Hematopoietic multipotent progenitor cell treated with erythropoietin and hydrocortisone succinate and interleukin-3 and kit ligand, for 15 days (in vitro differentiated cells): ENCODE measurements at places on chromosomes 2 and 18.

DNA sequence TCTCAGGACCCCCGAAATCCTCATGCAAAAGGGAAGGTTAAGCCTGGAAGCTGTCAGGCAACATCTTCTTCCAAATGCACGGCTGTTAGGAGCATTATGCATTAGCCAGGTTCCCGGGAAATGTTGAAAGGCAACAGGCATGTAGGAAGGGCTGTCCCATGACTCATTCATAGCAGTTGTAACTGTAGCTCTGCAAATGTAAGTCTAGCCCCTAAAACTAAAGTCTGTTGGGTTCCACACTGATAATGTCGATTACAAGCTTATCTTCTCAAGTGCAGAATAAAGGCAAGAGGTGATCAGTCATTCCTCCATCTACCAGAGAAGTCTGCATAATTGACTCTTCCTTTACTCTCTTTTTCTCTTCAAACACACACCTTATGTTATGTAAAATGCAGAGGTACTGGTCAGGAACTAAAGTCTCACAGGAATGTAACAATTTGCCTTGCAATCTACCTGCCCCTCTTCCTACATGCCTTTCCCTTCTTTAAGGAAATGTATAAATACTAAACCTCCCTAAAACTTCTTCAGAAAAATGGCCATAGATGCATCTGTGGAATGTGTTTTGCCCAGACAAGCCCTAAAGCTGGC is 99.8 kb downstream of the AKAIN1 start:
- no peak for DNase-seq

- peak; percentile 61 for DNase-seq
Observed at GRCh38 chr2:118186110-118186857, 98.0 kb downstream of the INSIG2 start.

GRCh38 chr2:56473524-56473923 is 289.7 kb downstream of the CCDC85A start:
- DNase-seq, result no peak

GRCh38 chr2:95061119-95061512 is 35.6 kb downstream of the MAL start:
- no peak for DNase-seq

DNA sequence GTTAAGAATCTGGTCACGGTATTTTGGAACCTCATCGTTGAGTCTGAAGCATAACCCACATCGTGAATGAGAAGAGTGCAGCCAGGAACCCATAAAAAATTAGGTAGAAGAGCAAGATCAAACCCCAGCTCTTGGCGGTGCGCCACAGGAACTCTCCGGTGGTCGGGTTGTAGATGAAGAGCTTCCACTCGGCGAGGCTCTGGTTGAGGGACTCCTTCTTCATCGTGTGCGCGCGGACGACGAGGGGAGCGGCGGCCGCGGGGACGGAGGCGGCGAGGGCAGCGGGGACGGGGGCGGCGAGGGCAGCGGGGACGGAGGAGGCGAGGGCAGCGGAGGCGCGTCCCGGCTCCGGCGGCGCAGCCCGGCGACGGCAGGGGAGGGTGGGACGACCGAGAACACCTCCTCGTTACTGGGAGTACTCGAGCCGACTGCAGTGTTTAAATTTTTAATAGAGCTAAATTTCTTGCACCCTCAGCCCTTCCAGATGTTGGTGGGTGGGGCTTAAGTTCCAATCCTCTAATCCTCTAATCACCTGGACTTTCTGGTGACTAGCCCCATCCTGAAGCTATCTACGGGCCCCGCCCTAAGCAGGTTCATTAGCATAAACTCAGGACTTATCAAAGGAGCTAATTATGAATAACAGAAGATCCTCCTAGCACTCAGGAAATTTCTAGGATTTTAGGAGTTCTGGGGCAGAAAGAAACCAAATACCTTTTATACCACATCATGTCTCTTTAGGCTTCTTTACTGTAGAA is 20.4 kb upstream of the PAPOLG start:
- no peak for DNase-seq

DNA sequence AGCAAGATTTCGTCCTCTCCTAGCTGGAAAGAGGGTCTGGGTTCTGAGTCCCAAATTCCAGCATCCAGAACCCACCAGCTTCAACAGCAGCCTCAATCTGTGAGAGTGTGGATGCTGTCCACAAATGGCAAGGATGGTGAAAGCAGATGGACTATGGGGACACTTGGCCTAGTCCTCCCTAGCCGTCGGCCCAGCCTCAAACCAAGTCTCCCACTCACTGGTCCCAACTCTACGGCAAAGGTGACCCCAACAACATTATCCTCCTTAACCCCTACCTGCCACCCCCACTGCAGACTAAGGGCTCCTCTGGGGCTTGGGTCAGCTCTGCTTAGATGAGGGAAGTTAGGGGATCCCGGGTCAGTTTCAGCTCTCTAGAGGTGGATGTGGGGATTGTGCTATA is 57.3 kb downstream of the TNS1 start:
- DNase-seq, result no peak

DNA sequence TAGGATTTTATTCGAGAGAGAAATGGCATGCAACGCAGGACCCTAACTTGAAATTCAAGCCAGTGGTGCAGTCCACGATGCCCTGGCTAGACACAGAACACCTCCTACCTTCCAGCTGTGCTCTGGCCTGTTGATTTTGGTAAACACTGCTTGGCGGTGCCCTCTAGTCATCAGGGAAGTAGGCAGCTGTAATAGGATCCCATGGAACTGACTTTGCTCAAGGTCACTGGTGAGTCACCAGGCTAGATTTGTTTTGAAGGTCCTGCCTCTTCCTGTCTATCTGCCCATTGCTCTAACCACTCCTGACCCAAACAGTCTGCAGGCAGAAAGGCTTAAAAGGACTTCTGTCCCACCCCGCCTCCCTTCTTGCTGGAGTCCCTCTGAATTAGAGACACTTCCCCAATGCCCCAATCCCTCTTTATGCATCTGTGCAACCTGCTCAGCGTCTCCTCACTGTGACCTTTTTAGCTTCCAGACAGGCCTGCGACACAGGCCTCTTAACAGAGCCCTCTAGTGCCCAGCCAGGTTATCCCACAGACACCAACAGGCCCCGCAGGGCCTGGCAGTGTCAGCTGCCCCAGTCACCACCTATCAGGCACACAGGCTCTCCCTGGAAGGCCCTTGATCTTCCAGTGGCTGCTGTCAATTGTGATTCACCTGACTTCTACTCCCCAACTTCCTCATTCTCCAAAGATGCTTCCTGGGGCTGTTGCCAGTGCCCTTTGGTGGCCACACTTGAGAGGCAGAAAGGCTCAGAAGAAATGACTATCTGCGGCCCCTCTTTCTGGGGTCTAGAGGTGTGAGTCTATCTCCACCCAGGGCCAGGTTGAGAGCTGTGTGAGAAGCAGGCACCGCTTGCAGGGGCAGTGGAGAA is 5.2 kb downstream of the TMEM127 start:
- DNase-seq, result peak; percentile 23

DNA sequence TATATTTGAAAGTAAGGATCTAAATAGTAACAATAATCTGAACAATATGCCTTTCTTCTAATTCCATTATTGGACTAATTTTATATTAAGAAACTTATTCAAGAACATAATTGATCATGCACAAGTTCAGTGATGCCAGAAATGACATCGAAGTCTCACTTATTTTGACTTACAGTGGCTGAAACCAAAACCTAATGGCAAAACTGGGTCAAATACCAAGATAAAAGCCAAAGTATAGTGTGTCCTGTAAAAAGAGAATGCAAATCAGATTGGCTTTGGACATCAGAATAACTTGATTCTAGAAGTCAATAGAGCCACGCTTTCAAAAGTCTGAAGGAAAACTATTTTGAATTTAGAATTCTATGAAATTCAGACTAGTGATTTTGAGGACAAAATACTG is 137.2 kb downstream of the FTCDNL1 start:
- DNase-seq, result no peak

- no peak for DNase-seq
Observed at GRCh38 chr2:10405448-10405847, 42.7 kb downstream of the ODC1 start.

- no peak for DNase-seq
Observed at GRCh38 chr18:10856132-10856531, 293.2 kb downstream of the PIEZO2 start.

GRCh38 chr2:120141300-120142069 is 81.7 kb downstream of the TMEM185B start:
- DNase-seq, result no peak

GRCh38 chr2:106143495-106144215 is 50.4 kb downstream of the UXS1 start:
- DNase-seq, result no peak

DNA sequence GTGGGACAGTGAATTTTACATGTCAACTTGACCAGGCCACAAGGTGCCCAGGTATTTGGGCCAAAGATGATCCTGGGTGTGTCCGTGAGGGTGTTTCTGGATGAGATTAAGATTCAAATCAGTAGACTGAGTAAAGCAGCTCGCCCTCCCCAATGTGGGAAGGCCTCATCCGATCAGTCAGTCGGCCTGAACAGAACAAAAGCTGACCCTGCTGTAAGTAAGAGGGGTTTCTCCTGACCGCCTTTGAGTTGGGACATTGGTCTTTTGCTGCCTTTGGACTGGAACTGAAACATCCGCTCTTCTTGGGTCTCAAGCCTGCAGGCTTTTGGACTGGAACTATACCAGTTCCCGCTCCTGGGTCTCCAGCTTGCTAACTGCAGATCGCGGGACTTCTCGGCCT is 233.3 kb downstream of the KLHL29 start:
- DNase-seq, result no peak

DNA sequence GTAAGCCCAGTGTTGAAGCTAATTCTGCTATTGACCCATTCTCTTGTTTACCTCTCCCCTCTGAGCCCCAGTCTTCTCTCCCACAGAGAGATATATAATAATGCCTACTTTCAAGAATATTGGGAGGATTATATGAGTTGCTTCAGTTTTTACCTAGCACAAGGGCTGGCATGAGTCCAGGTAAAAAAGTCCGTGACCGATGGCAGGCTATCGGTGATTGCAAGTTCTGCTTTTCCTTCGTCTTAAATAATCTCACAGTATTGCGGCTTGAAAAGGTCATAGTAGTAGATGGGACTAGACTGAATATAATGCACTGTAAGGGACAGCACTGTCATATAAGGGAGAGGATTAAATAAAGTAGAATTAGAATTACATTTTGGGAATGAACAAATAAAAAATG is 77.6 kb downstream of the KIF5C start:
- DNase-seq, result no peak

- DNase-seq, result no peak
Observed at GRCh38 chr2:237322564-237322963, 91.4 kb downstream of the COL6A3 start.

DNA sequence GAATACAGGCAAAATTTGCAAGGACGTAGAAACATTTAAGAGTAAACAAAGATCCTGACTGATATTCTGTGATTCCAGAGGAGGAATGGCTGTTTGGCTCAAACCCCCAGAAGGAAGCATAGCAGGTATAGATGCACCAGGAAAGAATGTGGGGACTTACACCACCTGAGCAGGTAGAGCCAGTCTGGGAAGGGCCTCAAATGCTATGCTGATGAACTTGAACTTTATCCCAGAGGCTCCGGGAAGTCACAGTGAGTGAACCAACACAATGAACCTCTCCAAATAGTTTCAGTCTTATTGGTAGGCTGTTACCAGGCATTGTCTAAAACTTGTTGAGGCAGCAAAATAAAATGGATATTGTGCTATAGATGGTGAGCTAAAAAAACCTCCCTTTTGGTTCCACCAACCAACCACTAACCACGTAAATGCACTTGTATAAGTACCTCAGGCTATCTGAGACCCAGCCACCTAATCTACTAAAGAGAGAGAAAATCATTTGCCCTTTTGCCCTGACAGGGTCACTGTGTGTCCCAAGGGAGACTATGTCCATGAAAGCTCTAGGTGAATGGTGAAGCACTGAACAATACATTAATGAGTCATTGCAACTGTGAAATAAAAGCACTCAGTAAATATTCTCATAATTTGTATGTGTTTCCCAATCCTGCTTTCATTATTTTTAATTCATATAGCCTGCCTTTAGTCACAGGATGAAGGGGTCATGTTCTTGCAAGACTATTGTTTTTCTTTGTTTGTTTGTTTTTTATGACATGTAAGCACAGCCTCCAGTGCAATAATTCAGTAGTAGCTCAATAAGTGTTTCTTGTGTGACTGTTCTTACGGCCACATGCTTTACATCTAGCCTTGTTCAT is 911.6 kb downstream of the EPHA4 start:
- DNase-seq, result no peak

DNA sequence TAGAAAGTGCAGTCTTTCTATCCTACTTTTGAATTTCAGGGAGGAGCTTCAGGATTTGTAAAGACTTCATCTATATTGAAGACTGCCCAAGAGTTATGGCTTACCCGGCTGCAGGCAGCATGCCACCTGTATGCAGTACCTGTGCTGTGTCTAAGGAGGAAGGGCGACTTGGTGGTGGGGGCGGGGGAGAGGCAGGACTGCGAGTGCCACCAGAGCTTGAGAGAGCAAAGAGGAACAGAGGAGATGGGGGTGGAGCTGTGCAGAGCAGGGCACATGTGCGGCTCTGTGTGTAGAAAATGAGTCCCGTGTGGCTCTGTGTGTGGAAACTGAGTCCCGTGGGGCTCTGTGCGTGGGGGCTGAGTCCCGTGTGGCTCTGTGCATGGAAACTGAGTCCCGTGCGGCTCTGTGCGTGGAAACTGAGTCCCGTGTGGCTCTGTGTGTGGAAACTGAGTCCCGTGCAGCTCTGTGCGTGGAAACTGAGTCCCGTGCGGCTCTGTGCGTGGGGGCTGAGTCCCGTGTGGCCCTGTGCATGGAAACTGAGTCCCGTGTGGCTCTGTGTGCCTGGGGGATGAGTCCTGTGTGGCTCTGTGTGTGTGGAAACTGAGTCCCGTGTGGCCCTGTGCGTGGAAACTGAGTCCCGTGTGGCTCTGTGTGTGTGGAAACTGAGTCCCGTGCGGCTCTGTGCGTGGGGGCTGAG is 43.2 kb downstream of the LDLRAD4 start:
- DNase-seq, result no peak

DNA sequence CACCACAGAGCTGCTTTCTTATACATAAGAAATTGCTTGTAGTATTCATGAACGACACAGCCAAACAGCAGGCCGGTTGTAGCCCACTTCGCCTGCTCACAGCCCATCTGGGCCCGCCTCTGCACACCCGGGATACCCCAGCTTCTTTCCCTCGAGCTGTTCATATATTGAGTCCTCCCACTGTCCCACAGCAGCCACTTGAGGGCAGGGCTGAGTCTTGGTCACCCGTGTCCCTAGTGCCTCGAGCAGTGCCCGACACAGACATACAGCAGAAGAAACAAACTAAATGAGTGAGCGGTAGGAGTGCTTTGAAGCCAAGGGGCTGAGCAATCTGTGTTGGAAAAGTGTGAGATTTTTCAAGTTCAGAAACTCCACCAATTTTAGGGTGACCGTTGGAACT is 251.4 kb downstream of the KLHL29 start:
- no peak for DNase-seq
